ENCODE measurements at places on chromosomes 7 and 10.

DNA sequence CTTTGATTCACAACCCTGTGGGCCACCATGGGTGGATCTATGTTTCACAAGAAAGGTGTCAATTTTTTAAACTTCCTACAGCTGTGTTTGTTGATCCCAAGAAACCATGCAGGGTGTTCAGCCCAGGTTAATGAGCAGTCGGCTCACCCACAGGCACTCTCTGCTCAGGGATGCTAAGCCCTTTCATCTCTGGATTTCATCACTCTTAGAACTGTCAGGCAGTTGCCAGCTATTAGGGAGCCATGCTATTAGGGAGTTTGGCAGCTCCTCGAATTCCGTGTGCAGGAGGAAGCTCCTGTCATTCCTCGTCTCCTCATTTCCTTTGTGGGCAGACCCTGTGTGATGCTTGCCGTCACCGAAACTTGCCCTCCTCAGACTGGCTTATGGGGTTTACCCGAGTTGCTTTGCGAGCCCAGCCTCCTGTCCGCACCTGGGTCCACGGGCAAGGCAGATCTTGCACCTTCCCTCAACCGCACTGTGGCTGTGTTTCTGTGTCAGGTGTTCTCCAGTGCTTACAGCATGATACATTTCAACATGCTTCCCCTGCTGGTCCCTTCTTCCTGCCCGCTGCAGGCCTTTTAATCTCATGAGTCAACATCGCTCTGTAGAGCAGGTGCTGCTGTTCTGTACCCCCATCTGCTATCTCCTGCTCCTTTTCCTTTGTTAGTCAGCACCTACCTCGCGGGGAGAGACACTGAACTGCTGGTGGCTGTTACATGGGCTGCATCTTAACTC, 509.8 kb downstream of the SUGCT start:
- no peak for DNase-seq

DNA sequence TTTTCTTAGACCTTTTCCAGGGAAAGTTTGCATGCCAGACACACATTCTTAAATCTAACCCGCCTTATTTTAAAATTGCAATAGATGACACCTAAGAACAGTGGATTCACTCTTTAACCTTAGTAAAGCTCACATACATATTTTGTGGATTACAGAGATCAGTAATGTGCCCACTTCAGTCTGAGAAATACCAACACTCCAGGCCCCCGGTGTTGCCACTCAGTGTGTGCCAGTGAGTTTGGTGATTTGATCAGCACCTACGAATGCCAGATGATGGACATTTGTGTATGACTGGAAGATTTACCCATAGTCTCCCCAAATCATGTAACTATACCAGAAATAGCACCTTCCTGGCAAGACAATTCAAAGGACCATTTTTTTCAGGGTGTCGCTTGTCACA, 2.6 kb downstream of the LRRN3 start:
- DNase-seq, result no peak

DNA sequence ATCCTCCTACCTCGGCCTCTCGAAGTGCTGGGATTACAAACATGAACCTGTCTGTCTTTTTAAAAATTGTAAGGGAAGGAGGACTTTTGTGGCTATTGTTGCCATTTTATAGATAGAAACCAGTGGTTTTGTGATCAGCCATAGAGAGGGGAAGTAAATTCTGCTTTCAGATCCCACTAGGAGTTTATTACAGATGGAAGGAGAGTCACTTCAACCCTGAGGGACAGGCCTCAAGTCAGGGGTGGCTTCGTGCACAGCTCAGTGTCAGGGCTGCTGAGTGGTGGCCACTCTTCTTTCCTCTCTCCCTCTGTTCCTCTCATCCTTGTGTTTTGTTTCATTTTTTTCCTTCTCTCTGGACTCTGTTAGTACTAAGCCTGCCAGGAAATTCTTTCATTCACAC, 60.8 kb downstream of the OGDH start:
- DNase-seq, result no peak

DNA sequence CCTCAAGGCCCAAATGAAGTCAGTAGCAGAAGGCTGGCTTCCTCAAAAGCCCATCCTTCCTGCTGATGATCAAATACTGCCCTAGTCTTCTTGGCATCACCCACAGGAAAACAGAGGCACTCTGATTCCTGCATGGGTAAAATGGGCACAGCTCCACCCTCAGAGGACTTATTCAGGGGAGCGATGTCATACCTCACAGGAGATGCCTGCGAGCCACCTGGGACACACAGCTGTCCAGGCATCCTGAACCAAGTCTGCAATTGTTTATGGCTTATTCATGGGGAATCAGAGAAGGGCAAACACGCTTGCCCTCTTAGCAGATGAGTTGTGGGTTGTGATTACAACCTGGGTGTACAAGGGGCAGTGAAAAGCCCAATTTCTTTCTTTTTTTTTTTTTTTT, 22.0 kb upstream of the LMTK2 start:
- no peak for DNase-seq
